ENCODE measurements at places on chromosomes 6 and 20. TPM values are rescaled to one million over a fixed set of nuclear protein-coding genes. Genes with fewer than 3 reads are reported as not detected.
A peak's percentile ranks its signal among the peaks of the same experiment; 100 is the strongest.

STMN3 gene
- total RNA-seq = 0.51 TPM

PARD6B gene
- total RNA-seq = 0.39 TPM

DNA sequence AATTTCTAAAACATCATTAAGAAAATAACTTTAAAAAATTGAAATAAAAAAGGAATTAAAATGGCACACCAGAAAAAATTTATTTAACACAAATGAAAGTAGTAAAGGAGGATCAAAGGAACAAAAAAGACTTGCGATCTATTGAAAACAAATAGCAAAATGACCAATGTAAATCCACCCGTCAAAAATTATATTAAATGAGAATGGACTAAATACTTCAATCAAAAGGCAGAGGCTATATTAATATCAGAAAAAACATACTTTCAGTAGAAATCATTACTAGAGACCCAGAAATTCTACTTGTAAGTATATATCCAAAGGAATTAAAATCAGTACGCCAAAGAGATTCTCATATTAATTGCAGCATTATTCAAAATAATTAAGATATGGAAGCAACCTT, 293.1 kb upstream of the SOX4 start:
- no peak for DNase-seq

DNA sequence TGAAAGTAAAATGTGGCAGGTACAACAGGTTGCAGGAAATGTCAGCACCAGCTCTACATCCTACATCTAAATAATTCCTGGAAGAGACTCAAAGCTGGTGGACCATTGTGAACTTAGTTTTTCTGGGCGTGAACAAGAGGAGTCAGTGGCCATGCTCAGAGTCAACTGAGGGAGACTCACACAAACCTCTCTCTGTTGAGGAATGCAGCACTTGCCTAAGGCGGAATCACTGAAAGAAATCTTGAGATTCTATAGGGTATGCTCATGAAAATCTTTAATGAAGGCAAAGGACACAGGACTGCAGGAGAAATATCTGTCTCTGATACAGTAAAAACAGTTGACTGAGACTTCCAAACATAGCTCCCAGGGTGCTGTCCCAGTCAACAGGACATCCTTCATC, 22.5 kb downstream of the SLC17A4 start:
- DNase-seq = no peak

DNA sequence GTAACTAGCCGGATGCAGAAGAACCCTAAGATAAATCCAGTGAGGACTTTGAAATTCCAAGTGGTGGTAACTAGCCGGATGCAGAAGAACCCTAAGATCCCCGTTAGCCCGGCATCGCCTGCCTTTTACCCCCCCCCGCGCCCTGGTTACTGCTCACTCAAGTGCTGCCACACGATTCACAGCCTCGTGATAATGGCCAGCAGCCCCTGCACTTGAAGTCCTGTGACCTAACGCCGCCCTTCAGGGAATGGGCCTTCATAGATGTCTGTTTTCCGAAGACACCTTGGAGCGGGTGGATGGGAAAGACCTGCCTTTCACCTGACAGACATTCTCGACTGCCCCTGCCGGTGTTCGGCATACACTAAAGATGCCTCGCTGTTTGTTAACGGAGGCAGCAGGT, 127.9 kb downstream of the HUS1B start:
- DNase-seq = no peak

DNA sequence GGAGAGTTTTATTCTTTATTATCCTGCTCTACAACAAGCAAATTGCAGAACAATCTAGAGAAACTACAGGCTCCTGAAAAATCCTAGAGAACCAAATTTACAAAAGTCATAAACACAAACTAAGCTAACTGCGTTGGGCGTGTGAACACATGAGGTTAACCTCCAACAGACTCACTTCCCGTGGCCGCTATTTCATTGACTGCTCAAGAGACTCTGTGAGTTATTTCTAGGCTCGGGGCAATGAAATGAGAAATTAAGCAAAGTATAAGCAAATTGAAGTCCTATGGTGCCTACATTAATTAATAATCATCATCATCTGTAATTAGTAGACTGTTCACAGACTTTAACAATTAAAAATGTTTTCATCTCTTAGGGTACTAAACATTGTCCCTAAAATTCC, 100.0 kb downstream of the MBOAT1 start:
- DNase-seq = no peak

TNFRSF6B gene
- 15.4 TPM for total RNA-seq

CDSN gene
- under 0.01 TPM for total RNA-seq

GRCh38 chr20:57124366-57124765, 142.1 kb downstream of the BMP7 start:
- no peak for DNase-seq

- DNase-seq = no peak
Observed at GRCh38 chr20:22232473-22232872, 351.9 kb downstream of the FOXA2 start.

ADGB gene
- total RNA-seq = not detected

CFAP61 gene
- total RNA-seq = not detected

DNA sequence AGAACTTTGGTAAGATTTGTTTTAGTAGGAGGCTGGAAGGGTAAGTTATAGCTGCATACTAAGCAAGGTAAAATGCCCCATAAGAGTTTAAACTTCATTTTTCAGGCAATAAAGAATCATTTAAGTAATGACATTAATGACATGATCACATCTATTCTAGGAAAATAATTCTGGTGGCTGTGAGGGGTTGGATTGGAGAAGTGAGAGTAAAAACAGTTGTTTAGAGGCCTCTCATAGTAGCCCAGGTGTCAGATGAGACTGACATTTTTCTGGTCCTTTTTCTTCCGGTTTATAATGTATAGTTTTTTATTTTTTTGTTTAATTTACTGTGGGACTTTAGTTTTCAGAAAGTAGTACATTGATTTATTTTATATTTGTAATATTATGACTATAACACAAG, 40.8 kb downstream of the ITCH start:
- no peak for DNase-seq

NR2E1 gene
- total RNA-seq = not detected

GRCh38 chr6:3768502-3768901, 17.0 kb upstream of the PXDC1 start:
- DNase-seq = no peak

NEU1 gene
- total RNA-seq = 73.0 TPM

GRCh38 chr6:89315249-89315885, at the start of gene GABRR2:
Gene GABRR2 (minus strand): TSS chr6:89315299. CDS start chr6:89315165, 134 bp downstream.
- DNase-seq = peak; percentile 14

DNA sequence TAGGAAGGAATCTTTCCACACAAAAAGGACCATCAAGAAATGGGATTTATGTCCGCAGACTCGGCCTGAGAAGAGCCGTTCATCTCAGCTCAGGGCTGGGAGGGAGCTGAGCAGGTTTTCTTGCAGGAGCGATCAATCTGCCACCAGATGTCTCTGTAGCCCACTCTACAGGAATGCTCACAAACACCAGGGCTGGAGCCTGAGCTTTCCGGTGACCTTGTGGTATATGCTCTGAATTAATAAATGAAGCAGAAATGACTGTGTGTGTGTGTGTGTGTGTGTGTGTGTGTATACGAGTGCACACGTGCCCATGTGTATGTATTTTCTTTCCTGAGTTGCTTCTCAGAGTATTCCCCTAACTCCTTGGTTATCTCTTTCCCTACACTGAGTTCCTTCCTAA, 12.0 kb downstream of the CD83 start:
- peak; percentile 52 for DNase-seq

- DNase-seq = no peak
Observed at GRCh38 chr6:42321976-42322375, 104.3 kb upstream of the MRPS10 start.

NEURL2 gene
- 2.3 TPM for total RNA-seq

KIF16B gene
- 8.1 TPM for total RNA-seq

DNA sequence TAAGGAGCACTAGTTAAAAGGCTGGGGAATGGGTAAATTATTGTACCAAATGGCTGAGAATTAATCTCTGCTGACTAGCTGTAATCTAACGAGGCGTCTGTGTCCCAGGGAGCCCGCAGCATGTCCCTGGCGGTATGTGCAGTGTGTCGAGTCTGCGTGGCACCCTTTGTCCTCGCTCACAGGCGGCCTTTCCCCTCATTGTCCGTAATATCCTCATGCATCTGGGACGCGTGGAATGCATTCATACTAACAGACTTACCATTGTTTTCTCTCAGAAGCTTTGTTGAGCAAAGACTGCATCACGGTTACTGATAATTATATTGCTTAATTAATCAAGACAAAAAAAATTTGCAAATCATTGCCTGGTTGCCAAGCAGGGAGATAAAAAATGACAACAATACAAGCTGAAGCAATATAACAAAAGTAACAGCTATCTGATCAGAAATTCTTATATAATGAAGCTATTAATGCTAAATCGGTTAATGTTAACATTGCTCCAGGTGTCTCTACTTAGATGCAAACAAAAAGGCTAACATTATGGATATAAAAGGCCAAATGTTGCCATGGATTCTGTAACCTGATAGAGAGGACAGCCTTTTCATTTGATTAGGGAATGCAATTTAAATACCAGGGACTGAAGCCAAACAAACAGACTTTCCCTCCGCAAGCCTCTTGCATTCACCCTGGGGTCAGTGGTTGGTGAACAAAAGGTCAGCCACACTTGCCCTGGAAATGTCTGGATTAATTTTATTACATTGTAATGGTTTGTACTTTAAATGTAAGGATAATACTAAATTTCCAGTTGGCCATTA, 124.8 kb downstream of the INSM1 start:
- DNase-seq = peak; percentile 56

GRCh38 chr6:490251-491037, 98.9 kb downstream of the IRF4 start:
- no peak for DNase-seq

MOG gene
- total RNA-seq = not detected

- no peak for DNase-seq
Observed at GRCh38 chr6:110828396-110828795, 13.1 kb upstream of the CDK19 start.

GRCh38 chr6:16834242-16834641, 73.0 kb upstream of the ATXN1 start:
- DNase-seq = no peak

- DNase-seq = no peak
Observed at GRCh38 chr6:32912951-32913350, 27.9 kb downstream of the HLA-DMB start.

- peak; percentile 82 for DNase-seq
Observed at GRCh38 chr6:163414117-163414945, at the start of gene QKI. Gene QKI (plus strand): TSS chr6:163414718. CDS start chr6:163415194, 476 bp downstream.

- no peak for DNase-seq
Observed at GRCh38 chr6:170420791-170421776, 114.5 kb downstream of the FAM120B start.

GSTA4 gene
- 15.7 TPM for total RNA-seq

DNA sequence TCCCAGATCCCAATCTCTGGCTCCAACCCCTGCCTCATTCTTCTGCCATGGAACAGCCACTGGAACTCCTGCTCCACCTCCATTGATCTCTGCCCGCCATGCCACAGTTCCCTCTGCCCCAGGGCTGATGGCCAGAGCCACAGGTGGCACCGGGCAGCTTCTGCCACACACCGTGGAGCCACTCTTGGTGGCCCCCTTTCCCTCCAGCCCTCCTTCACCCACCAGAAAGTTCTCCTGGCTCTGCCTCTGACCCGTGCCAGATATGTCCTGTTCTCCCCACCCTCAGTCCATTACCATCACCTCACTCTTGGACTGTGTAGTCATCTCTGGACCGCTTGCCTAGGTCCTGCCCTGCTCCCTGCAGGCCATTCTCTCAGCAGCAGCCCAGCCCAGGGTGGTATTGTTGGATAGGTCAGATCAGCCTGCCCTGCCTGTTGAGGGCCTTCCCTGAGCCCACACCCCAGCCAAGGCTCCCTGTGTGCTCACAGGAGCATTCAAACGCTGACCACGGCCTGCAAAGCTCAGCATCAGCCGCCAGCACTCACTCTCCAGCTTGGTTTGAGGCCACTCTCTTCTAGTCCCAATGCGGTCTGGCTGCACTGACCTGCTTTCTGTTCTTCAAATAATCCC, 16.8 kb upstream of the SYNDIG1 start:
- DNase-seq = no peak

DNA sequence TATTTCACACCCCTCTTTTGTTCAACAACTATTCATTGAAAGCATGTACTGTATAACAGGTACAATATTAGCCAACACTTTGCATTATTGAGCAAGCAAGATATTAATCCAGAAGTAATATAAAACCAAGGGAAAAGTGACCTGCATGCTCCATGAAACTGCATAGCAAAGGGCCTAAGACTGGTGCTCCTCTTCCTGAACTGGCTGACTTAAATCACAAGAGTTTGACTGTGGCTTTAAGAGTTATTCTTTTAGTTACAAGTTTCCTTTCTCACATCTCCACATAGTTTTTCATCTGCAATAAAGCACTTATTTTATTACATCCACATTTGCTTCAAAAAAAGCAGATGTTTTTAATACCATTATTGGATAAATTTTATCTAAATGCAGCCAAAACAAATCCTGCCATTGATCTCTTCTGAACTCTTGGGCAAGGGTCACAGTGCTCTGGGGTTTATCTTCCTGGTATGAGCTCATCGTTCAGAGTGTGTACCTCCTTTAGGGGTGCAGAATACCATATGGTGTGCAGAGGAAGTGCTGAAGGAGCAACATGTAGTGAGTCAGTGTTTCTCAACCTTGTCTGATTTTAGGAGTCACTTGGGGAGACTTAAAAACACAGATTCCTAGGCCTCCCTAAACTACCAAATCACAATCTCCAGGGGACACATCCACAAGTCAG, 1225.9 kb upstream of the MAP3K7 start:
- DNase-seq = no peak

DNA sequence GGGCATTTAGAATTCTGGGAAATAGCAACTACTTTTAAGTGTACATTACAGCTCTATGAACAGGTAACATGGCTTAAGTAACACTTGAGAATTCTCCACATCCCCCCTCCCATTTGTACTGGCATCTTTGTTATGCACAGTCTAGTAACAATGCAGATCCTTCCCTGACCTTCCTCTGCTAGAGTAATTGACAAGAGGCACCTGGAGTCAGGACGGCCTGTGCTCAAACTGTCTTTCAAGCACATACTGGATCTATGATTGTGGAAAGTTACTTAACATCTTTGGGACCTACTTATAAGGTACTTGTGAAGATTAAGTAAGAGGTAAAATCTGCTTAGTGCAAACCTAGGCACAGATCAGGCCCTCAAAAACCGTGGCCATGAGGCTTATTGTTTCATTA, 21.9 kb upstream of the GSTA3 start:
- DNase-seq = no peak

C4A gene
- total RNA-seq = 0.90 TPM

- no peak for DNase-seq
Observed at GRCh38 chr6:33029328-33030184, 20.2 kb upstream of the HLA-DOA start.

Measured in dermis microvascular lymphatic vessel endothelial cell (primary cell).